Renal cortical epithelial cell (primary cell): ENCODE measurements at places on chromosomes 6 and 20.

DNA sequence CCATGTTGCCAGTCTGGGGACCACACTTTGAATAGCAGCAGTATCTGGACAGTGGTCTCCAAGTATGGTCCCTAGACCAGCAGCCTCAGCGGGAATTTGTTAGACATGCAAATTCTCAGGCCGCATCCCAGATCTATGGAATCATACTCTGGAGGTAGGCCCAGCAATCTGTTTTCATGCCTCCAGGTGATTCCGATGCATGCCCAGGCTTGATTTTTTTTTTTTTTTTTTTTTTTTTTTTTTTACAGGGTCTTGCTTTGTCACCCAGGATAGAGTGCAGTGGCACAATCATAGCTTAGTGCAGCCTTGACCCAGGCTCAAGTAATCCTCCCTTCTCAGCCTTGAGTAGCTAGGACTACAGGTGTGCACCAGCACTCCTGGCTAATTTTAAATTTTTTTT, 682 bp upstream of the SLA2 start:
- no peak for DNase-seq

GRCh38 chr6:14075095-14075503, 42.5 kb upstream of the CD83 start:
- DNase-seq = peak; percentile 54

DNA sequence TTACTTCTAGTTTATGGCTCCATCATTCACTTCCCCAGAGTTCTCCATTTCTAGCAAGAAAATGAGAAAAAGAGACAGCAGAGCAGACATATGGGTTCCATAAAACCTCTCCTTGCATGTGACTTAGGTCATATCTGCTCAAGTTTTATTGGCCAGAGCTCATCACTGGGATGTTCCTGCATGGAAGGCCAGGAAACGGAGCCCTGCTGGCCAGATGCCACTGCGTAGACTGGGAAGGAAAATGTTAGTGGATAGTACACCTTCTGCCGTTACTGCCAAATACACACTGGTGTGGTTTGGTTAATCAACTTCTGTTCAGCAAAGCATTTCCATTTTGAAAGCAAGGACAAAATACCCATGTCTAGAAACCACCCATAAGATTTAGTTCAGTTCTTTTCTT, 220.6 kb upstream of the TSHZ2 start:
- DNase-seq = no peak

GRCh38 chr20:58246346-58246745, 17.9 kb upstream of the ANKRD60 start:
- peak; percentile 10 for DNase-seq

DNA sequence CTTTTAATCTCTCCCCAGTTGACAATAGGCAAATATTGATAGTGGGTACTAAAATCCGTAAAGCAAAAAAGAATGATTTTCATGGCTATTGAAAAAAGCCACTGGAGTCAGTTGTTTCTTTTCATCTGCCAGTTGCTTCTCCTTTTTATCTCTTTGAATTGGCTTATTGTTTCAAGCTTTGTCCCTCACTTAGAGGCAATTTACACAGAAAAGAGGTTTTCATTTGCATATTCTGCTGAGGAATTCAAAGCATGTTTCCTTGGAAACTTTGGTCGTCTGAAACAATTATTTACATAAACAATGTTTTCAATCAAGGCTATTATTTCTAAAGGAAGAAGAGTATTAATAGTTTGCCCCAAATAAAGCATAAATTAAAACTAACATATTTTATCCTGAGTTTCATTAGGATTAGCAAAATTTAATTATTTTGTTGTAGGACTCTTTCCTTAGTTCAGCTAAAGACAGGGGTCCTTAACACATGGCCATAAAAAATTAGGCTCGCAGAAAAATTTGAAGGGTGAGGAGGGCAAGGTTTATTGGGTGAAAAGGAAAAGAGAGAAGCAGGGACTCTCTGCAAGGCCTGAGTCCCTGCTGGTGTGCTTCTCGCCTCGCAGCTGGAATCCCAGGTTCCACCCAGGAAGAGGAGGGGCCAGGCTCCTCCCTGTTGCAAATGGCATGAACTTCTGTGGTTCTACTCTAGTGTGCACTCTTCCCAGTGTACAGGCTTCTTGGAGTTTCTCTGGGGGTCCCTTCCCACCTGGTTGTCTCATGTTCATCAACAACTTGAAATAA, 138.8 kb upstream of the LAMA2 start:
- peak; percentile 7 for DNase-seq

DNA sequence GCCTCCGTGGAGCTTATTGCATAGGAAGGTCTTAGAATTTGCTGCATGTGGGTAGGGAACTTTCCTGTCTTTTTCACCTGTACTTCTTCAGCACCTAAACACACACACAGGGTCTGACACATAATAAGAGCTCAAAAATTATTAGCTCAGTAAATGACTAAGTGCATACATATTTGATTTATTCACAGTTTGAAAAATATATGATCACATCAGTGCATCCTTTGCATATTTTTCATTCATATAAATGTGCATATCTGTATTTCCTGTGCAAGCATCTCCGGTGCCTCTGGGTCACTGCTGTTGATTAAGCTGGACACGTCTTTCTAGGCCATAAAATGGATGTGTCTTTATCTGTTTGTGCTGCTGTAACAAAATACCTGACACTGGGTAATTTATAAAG, 234.7 kb downstream of the UST start:
- no peak for DNase-seq

GRCh38 chr6:145929037-145929633, 35.0 kb downstream of the SHPRH start:
- peak; percentile 57 for DNase-seq

DNA sequence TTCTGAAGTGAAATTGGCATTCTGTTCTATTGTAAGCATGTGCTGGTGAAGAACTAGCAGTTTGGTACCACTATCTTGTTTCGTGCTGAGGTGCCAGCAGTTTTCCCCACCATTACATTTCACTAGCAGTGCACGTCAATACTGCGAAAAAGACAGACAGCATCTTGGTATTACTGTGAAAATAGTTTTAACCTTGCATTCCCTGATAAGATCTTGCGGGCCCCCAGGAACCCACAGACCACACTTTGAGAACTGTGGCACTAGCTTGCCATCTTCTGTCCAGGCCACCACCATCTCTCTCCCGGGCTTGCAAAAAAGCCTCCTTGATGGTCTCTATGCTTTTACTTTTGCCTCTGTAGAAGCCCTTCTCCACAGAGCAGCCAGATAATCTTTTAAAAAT, 185.7 kb downstream of the BACH2 start:
- DNase-seq = no peak

DNA sequence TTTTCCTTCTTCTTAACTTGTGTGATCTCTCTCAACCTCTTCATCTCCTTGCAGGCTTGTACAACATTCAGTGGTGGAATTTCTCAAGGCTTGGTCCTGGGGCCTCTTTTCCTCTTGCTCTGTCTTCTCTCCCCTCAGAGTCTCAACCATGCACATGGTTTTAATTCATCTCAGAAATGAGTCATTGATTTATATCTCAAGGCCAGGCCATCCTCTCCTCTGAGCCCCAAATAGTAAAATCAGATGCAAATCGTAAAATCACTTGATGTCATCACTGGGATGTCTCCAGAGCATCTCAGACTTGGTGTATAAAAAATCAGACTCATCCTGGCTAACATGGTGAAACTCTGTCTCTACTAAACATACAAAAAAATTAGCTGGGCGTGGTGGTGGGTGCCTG, 85.0 kb downstream of the FNDC1 start:
- no peak for DNase-seq

GRCh38 chr6:37576336-37576737, 76.6 kb upstream of the CCDC167 start:
- DNase-seq = peak; percentile 65

DNA sequence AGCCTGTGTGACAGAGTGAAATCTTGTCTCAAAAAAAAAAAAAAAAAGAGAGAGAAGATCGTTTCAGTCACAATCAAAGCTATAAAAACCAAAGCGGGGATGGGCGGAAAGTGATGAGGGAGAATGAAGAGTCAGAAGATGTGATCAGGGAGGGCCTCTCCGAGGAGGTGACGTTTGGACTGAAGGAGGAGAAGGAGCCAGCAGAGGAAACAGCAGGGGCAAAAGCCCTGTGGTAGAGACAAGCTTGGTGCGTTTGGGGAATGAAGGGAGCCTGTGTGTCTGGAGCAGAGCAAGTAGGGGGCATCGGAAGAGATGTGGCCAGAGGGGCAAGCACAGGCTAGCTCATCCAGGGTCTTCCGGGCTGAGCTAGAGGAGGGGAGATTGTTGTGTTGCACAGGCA, 14.5 kb upstream of the LBP start:
- no peak for DNase-seq

GRCh38 chr6:157322792-157323254, 496 bp downstream of the TMEM242 start:
- DNase-seq = no peak

DNA sequence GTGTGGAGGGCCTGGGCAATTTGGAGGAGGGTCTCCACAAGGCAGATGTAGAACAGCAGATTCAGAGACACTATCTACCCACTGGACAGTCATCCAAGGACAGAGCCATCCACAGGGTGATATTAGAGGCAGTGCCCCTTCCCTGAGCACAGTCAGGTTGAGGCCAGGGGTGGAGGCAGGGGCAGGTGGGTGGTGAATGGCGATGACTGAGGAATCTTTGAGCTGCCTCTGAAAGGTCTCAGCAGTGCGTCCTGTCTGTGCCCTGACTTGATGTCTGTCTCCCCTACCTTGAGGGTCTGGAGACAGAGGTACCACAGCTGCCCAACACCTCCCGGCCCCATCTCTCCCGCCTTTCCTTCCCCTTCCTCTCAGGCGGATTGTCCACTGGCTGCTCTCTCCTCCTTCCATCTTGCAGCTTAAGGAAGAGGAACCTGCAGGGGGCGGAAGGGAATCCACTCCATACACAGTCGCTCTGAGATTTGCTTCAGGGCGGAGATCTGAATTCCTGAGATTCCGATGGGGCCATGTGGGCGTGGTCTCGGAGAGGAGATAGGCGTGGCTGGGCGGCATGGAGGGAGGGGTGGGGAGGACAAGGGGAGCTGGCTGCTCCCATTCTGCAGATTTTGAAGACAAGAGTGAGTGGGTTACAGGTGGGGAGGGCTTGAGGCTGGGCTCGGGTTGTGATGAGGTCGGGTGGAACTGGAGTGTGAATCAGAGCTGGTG, 1.7 kb downstream of the MUCL3 start:
- DNase-seq = peak; percentile 86

- DNase-seq = no peak
These were observed 19.1 kb upstream of the PRDM1 start for GRCh38 chr6:106066989-106067388.

- peak; percentile 57 for DNase-seq
These were observed 793.6 kb downstream of the TFAP2A start for GRCh38 chr6:9621276-9621675.

DNA sequence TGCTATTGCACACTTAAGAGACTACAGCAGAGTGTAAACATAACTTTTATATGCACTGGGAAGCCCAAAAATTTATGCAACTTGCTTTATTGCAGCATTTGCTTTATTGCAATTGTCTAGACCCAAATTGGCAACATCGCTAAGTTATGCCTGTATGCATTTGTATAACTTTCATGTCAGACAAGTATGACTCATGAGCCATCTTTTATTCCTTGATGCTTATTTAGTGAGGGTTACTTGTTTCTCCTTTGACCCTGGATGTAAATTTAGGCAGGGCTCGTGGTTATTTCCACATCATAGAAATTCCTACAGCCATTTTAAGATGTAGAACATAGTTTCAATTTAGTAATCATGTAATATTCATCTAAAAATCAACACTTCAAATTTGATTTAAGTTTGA, 130.3 kb upstream of the LY86 start:
- no peak for DNase-seq

GRCh38 chr6:169787797-169788196, 36.4 kb downstream of the ERMARD start:
- DNase-seq = no peak

GRCh38 chr6:88006557-88006956, 41.1 kb upstream of the SPACA1 start:
- no peak for DNase-seq

- peak; percentile 3 for DNase-seq
These were observed 434 bp downstream of the ZKSCAN4 start for GRCh38 chr6:28251661-28252008.

- no peak for DNase-seq
These were observed 14.0 kb downstream of the GCNT2 start for GRCh38 chr6:10535193-10535592.

DNA sequence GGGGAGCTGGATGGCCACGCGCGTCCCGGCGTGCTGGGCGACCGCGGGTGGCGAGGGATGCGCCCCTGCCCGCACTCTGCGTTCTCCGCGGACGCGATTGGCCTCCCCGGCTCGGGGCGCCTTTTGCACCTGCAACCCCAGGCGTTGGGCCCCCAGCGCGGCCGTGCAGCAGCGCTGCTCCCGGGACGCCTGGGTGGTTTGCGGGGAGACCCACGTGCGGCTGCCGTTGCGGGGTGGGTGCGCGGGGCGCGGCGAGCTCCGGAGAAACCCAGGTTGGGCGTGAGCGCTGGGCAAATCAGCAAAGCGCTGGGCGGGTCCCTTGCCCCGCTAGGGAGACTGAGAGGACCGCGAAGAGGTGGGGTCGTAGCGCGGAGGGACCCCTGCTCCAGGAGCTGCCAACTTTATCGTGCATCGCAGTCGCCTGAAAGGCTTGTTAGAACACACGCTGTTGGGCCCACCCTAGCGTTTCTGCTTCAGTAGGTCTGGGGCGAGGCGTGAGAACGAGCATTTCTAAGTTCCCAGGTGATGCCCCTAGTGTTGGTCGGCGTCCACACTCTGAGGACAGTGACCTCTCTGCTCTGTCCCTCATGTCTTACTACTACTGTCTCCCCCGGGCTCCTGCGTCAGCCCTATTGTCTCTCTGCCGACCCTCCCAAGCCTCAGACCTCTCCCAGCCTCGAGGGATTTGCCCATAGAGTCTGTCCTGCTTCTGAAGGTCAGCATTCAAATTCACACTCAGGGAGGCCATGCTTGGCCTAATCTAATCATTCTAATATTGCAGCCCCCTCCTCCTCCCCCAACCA, 538 bp upstream of the ZFP64 start:
- no peak for DNase-seq

DNA sequence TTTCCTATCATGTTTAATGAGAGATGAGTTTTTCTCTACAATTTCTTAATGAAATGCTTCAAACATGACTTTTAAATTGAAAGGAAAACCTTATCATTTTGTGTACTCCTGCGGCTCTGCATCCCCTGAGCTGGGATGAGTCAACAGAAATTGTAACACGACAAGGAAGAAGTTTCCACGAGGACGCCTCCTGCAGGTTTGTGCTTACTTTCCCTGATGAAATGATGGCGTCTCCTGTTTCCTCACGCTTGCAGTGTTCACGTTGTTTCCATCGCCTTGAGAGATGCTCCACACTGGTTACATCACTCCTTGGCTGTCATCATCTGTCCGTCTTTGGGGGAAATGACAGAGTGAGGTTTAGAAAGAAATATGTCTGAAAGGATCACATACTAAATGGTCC, 233.7 kb upstream of the ZFP64 start:
- no peak for DNase-seq
